ENCODE measurements at places on chromosomes 16 and 17.

- DNase-seq = no peak
Observed at GRCh38 chr17:62717889-62718288, 90.2 kb downstream of the MARCHF10 start.

DNA sequence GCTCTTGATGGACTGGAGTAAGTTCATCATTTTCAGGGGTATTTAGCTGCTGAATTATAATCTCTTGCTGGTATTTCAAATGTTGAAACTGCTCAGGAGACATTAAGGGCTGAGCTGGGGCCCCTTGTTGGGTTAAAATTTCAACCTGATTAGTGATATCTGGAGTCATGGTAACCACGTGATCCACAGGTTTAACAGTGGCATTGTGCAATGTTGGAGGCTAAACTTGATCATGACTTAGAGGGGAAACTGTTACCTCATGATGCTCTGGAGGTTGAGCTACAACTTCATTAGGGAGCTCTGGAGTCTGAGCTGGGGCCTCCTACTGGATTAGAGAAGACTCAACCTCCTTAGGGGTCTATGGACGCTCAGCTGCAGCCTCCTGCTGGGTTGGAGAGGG is 17.2 kb upstream of the MPP2 start:
- no peak for DNase-seq

DNA sequence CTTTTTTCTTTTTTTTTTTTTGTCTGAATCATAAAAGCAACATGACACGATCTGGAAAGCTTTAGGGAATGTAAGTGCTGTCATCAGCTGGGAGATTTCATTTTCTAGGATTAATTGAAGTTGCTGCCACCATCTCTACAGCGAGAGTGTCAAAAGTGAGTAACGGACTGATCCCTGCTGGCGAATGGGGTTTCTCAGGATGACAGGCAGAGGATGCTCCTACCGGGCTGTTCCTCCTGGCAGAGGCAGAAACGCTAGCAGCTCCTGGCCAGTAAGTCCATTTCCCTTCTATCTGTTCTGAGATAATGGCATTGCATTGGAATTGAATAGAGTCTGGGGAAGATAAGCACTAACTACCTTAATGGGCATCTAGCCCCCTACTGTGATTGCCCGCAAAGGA is 80.5 kb upstream of the KIFC3 start:
- DNase-seq = no peak

GRCh38 chr16:2186505-2186904 is 9.9 kb downstream of the CASKIN1 start:
- no peak for DNase-seq

DNA sequence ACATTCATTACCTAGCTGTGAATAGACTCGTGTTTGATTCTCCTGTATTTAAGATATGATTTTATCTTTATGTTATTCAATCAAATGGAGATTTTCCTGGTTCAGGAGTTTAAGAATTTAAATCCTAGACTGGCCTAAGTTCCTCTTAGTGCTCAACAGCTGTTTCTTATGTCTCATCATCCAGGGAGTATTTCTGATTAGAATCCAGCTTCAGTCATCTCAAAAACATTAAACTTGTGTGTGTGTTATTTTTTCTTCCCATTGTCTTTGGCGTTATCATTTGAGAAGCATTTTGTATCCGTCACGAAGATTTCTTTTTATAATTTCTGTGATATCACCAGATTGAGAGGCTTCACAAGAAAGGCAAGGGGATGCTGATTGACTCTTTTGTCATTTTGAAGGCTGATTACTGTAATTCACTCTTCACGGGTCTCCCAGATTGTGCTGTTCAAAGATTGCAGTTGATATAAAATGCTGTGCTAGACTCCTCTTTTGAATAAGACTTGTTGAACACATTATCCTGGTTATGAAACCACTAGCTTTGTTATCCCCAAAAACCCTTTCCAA is 204.8 kb downstream of the CDH8 start:
- DNase-seq = no peak

DNA sequence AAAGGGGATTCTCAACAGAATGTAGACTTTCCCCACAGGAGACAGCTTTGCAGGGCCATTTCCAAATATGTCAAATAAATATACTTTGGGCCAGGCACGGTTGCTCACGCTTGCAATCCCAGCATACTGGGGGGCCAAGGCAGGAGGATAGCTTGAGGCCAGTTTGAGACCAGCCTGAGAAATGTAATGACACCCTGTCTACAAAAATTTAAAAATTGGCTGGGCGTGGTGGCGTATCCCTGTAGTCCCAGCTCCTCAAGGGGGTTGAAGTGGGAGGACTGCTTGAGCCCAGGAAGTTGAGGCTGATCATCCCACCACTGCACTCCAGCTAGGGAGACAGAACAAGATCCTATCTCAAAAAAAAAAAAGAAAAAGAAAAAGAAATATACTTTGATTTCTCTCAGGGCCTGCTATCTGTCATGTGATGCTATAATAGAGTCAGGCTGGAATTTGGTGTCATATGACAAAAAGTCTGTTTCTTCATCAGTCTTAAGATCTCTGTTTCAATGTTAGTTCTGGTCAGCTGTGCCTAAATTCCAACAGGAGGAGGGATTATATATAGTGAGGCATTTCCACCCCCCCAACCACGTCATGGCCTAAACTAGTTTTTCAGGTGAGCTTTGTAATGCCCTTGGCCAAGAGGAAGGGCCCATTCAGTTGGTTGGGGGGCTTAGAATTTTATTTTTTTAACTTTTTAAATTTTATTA is 4.3 kb upstream of the ZDHHC7 start:
- DNase-seq = no peak

DNA sequence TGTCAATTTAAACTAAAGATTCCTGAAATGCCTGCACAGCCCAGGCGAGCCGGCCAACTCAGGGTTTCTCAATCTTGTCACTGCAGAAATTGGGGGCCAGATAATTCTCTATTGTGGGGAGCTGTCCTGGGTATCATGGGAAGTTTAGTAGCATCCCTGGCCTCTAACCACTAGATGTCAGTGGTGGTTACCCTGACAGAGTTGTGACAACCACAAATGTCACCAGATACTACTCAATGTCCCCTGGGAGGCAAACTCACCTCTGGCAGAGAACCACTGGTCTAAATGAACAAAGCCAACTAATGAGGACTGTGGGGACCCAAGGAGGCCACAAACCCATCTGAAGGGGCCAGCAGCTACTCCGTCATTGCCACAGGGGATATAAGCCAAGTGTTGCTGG is 90.9 kb downstream of the MYH11 start:
- no peak for DNase-seq

DNA sequence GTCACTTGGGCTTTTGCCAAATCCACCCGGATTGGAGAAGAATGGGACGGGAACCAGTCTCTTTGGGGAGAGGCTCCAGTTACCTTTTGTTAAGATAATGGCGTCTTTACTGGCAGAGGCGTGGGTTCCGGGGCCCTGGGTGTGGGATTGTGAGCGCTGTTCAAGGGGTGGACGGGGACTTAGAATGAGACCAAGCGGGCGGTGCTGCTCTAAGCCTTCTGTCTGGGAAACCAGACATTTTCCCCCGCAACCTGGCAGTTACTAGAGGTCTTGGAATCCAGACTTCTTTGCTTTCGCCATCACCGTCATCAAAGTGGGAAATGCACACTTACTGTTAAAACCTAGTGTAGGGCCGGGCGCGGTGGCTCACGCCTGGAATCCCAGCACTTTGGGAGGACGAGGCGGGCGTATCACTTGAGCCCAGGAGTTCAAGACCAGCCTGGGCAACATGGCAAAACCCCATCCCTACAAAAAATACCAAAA is 706 bp downstream of the TEN1 start:
- DNase-seq = no peak
